ENCODE measurements at places on chromosomes 6 and 20.

DNA sequence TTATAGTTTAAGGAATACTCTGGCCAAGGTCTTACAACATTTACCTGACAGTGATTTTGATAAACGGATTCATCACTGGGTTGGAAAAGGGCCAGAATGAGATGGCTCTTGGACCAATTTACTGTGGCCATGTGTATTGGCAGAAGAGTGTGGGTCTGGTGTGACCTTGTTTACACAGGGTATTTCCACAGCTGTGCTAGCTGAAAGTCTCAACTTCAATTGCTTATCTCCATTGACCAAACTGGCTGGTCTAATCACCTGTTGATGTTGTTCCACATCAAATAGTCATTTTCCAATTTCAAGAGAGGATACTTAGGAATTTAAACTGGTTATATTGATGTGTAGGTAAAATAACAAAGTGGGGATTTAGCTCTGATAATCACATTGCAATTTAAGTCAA is 501.6 kb upstream of the MAP3K7 start:
- no peak for DNase-seq

- no peak for DNase-seq
Measured at GRCh38 chr6:15508441-15508871, 154.4 kb downstream of the DTNBP1 start.

DNA sequence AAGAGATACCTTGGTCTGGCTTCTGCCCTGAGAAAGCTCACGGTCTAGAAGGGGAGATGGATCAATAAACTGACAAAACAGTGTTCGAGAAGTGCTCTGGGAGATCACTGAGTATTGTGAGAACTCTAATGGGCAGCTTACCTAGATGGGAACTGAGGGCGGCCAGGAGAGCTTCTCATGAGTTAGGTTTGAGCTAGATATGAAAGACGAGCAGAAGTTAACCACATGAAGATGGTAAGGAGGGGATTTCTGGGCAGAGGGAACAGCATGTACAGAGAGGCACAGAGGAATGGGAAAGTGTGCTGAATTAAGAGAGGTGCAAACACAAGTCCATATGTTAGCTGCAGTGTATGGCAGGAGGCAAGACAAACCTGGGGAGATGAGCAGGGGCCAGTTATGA is 11.9 kb downstream of the ZFAND3 start:
- DNase-seq, result no peak

DNA sequence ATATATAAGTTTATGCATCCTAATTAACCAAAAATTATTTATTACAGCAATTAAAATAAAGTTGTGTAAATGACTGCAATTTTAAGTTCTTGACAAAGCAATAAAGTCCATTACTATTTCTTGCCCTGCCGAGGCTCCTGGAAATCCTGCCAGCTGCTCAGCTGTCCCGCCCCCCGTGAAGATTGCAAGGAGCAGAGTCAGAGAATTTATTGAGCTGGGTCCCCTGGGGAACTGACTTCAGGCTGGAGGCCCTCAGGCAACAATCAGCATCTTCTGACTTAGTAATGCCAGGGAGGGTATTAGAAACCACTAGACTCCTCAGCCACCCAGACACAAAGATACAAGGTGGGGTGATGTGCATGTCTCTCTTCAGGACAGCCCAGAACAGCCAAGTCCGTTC is 92.3 kb downstream of the EDN3 start:
- DNase-seq, result no peak

GRCh38 chr6:80540700-80541099 is 434.2 kb downstream of the BCKDHB start:
- no peak for DNase-seq

DNA sequence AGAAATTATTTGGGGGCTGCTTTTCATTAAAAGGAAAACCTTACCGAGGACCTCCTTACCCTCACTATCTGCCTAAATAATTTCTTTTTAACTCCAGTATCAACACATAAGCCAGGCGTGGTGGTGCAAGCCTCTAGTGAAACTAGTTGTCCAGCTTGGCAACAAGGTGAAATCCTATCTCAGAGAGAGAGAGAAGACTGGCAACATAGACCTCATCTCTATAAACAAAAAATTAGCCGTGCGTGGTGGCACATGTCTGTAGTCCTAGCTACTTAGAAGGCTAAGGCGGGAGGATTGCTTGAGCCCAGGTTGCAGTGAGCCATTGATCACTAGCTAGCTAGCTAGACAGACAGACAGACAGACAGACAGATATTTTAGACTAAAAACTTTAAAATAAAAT is 92.5 kb downstream of the ARMC2 start:
- DNase-seq, result no peak

GRCh38 chr6:53431704-53432103 is 83.0 kb upstream of the ELOVL5 start:
- no peak for DNase-seq

All from naive B cell (primary cell).